ENCODE measurements at places on chromosomes 3 and 15.

- no peak for DNase-seq
These were observed at the start of gene RBPMS2 for GRCh38 chr15:64775551-64776401. Gene RBPMS2, minus strand, starts transcription at chr15:64775589. Its CDS starts 270 bp downstream, at chr15:64775319.

DNA sequence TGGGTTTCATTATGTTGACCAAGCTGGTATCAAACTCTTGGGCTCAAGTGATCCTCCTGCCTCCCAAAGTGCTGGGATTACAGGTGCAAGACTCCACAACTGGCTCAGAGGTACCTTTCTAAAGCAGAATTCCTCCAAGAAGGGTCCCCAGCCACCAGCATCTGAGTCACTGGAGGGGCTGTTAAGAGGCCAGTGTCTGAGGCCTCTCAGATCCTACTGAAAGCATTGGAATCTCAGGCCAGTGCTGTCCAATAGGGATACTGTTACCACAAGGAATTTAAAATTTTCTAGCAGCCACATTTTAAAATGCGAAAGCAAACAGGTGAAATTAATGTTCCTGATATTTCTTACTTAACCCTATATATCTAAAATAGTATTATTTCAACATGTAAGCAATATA is 1.3 kb downstream of the CAV3 start:
- no peak for DNase-seq

- no peak for DNase-seq
These were observed 3.0 kb downstream of the SMC4 start for GRCh38 chr3:160402221-160403027.

DNA sequence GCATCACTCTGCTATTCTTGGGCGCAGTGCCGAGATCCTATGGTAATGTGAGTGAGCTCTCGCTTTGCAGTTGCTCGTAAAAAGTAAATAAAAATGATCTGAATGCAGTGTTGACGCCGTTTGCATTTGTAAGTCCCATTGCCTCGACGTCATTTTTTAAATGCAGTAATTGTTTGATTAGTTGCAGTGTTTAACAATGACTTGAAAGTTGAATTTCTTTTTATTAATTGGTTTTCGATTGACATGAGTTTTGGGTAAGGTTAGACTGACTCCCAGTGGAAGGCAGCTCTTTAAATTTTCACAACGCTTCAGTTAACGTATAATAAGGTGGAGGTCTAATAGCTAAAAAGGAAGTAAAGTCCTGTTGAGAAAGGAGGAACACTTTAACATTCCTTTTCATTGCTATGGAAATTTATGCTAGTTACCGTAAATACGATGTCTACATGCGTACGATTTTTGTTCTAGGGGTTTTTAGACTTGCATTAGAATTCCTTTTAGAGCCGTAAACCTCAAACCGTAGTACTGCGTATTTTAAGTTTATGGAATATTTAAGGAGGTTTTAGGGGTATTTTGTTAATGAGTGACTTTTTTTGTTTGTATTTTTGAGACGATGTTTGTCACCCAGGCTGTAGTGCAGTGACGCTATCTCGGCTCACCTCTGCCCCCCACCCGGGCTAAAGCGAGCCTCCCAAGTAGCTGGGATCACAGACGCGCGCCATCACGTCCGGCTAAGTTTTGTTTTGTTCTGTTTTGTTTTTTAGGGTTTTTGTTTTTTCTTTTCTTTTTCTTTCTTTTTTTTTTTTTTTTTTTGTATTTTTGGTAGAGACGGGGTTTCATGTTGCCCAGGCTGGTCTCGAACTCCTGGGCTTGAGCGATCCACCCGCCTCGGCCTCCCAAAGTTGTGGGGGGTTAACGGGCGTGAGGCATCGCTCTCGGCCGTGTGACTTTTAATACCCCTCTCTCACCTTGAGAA is 1.4 kb downstream of the MORF4L1 start:
- DNase-seq = peak; percentile 52

DNA sequence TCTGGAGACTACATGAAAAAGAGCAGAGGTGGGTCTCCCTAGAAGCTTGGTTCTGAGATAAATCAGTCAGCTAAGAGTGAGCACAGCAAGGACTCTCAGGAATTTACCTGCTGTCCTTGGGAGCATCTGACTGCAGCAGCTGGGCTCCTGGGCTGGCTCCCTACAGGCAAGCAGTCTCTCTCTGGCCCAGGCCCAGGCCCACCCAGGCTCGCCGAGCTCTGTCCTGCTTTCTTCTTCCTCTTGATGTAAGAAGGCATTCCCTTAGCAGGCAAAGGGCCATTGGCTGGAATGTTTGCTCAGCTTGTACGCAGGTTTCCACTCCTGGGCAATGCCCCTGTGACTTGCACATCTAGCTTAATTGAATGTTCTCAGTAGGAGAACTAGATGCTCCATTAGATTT is 4.3 kb upstream of the RBP2 start:
- DNase-seq = no peak

- no peak for DNase-seq
These were observed 289.1 kb downstream of the GAP43 start for GRCh38 chr3:115912372-115912771.

- DNase-seq = no peak
These were observed 87.9 kb downstream of the CHST2 start for GRCh38 chr3:143207338-143207961.

- no peak for DNase-seq
These were observed 39.1 kb downstream of the TKT start for GRCh38 chr3:53216723-53217122.

DNA sequence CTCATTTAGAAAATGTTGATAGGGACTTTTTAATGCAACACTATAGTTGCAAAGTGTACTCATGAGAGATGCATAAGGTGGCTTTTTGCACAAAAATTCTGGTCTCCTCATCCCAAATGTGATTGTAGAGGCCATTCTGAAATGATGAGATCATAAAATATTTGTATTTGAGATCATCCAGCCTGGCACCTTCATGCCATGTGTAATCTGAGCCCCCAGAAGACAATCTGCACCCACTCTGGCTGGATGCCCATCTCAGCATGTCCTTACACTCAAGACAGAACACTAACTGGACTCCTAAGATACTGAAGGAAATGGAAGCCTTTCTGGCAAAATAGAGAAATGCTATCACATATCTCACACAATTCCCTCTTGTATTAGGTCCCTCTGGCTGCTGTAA is 49.2 kb downstream of the SLC7A14 start:
- DNase-seq = no peak

- no peak for DNase-seq
These were observed 151.8 kb downstream of the SYNPR start for GRCh38 chr3:63429905-63430304.

DNA sequence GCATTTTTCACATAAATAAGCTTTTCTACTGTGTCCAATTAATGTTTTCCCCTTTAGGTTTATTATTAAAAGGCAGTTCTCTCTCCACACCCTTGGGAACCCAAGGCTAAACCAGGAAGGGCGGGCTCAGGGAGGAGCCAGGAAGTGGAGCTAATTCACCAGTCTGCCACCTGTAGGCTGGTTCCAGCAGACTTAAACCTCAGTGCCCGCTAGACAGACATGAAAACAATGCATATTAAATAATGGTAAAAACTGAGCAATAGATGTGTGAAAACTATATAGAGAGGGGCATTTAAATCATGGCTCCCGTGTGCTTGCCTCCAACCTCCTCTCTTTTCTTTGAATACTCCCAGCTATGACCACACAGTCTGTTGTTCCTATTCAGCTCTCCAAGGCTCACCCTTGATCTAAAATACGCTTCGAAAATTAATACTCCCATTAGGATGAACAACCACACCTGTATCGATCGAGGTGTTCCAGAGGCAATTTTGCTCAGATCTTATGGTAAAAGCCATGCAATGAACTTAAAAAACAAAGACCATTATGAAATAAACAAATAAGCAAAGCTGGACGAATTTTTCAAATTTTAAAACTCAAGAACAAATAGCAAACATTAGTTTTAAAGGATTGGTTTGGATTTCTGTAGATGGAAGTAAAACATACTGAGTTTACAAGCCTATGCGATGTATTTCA is 253.3 kb downstream of the TJP1 start:
- DNase-seq = no peak

GRCh38 chr3:36919439-36920160 is 25.3 kb downstream of the TRANK1 start:
- DNase-seq = no peak

GRCh38 chr3:155138677-155139076 is 58.6 kb downstream of the MME start:
- no peak for DNase-seq

DNA sequence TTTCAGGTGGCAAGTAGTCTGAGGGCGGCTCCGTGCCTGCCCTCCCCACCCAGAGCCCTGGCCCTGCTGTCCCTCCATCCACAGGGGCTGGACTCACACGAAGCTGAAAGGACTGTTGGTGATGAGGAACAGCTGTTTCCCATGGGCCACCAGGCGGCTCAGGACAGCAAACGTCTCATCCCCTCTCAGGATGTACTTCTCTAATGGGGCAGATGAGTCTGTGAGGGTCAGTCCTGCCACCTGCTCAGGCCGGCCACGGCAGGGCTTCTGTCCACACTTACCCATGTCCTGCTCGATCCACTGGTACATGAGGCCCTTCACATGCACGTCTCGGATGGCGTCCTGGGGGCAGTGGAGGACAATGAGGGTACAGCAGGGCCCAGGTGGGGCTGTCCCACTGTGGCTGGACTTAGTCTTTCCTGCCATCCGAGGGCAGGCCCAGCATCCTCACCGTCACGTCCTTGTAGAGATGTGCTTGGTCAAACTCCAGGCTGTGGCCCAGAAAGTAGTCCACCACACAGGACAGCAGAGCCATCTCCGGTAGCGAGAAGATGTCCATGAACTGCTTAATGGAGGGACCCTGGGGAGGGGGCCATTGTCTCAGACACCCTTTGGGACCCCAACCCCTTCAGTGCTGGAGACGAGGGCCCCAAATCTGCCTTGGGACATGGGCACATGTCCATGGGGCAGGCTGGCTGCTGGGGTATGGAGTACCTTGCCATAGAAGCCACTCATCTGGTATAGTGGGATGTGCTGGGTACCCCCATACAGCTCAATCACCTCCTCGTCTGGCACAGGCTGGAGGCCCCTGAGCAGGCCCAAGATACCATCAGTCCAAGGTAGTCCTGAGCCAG is 5.7 kb downstream of the NT5DC2 start:
- DNase-seq = no peak

Measured in CD4-positive, alpha-beta T cell treated with Interleukin-4 for 4 hours (primary cell).